ENCODE measurements at places on chromosomes 3 and 15. TPM values are rescaled to one million over a fixed set of nuclear protein-coding genes. Genes with fewer than 3 reads are reported as not detected.

The ZMYND10 gene
- not detected for total RNA-seq

The CCR8 gene
- not detected for total RNA-seq

The CFAP100 gene
- not detected for total RNA-seq

The HRG gene
- total RNA-seq, result not detected

The ATP2B2 gene
- not detected for total RNA-seq

The FEM1B gene
- total RNA-seq, result 23.8 TPM

The STRIT1 gene
- total RNA-seq, result not detected

Data from mammary microvascular endothelial cell (primary cell).